ENCODE measurements at places on chromosomes 2 and 18.

DNA sequence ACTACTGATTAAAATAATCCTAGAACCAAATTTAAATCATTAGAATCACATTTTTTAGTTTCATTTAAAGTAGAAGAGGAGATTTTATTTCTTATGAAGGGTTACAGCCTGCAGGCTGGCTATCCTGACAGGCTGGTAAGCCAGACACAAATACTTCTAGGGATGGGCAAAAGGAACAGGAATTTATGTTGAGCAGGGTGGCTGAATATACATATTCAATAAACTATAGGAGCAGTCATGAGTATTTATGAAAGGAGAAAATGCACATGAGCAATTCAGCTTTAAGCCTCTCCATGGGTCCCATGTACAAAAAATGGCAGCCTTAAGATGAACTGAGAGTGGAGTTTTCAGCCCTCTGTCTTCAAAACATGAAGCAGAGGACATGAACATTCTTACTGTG is 182.4 kb downstream of the CTNNA2 start:
- DNase-seq, result no peak

- no peak for DNase-seq
These were observed 212.8 kb downstream of the CDCA7 start for GRCh38 chr2:173567493-173567892.

DNA sequence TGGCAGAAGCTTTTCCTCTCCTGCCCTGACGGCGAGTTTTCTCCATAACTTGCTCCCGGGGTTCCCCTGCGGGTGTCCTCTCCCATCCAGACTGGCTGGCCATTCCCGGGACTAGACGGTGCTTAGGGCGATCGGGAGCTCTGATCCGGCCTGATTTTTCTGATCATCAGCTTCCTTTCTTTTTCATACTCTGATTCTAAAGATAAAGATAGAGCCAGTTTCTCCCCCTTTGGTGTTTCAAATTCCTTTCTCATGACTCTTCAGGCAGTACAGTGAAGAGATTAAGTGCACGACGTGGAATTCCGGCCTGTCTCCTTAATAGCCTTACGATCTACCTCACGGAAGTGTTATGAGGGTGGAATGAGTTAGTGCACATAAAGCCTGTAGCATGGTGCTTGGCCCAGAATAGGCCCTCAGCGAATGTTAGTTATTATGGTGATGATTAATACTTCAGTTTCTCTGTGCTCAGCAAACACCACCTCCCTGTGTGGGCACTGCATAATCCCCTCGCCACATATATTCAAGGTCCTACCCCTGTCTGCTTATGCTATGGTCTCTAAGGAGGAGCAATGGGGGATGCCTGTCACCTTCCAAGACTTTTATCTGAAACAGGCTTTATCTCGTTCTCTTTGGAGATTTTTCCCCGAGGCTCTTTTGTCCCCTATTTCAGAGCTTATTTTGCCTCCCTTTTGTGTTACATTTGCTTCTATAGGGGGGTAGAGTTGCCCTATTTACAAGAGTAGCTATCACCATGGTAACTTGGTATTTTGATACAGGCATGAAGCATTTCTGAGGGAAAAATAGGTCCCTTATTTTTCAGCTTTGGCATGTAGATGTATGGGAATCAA is 254.8 kb downstream of the CDH2 start:
- no peak for DNase-seq

DNA sequence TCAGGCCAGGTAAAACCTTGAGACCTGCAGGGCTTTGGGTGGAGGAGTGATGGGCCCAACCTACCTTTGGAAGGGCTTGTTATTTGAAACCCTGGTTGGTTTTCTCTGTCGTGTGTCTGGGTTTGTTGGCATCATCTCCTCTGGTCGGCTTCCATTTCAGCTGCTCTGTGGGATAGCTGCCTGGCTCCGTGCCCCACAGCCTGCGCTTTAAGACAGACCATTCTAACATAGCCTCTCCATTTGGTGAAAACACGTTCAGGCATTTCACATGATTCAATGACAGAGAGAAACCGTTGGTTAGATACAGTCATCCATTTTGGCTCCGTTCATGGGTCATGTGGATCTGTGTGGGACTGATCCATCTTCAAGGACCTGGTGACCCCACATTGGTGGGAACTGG is 37.0 kb upstream of the LYPD6B start:
- DNase-seq, result no peak

DNA sequence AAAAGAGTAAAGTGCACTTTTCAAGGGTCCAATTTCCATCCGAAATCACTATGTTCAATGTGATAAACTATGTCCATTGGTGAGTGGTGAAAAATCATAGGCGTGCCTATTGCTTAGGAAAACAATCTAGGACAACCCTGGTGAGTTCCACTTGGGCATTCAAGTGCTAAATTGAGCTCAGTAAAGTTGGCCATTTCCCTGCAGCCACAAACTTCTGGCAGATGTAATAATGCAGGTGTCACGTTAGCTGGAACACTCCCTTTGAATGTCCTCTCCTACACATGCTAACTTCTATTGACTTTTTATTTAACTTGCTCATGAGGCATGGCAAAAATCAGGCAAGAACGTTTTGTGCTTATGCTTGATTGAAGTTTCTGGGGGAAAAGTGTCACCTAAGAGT is 67.1 kb downstream of the CPS1 start:
- no peak for DNase-seq

- no peak for DNase-seq
These were observed 978.9 kb upstream of the NXPH2 start for GRCh38 chr2:139759000-139759505.

DNA sequence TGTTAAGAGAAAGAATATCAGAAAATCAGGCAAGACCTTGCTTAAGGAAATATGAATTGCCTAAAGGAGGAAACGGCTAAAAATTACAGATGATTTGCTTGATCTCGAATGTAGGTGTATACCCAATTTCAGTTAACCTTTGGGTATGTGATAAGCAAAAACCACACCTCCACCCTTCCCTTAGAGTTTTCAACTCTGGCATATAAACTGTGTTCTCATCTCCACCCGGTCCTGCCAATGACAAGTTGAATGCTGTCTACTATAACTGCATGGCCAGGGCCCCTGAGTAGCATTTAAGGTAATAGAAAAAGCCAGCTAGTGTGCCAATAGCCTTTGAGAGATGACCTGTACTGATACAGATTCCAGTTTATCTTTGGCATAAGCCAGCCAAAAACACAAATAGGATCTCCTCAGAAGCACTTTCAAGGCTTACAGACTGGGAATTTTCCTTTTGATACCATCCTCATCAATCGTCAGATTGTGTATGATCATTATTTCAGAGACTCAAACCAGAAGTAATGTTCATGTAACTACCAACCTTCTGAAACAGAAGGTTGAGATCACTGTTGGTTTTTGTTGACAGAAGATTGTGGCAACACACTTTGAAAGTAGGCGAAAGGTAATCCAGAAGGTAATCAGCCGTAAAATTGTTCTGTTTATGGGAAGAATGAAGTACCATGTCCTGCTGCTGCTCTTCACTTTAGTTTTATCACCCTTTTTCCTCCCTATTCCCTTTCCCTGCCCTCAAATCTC is 163.1 kb downstream of the GFPT1 start:
- no peak for DNase-seq

DNA sequence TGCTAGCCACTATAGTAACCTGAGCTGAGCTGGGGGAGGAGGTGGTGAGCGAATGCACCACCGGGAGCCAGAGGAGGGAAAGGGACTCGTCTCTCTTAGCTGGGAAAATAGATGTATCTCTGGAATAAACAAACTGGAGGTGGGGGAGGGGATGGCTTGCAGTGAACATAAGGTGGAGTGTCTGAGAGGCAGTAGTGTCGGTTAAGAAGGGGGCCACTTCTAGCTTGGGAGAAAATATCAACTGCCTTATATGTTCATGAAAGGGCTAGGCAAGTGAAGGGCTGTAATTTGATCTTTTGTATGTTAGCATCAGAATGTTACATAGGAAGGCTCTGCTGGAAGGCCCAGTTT is 2.2 kb downstream of the SETBP1 start:
- no peak for DNase-seq

- no peak for DNase-seq
These were observed 249.2 kb downstream of the TNS1 start for GRCh38 chr2:217753460-217754200.

- DNase-seq, result no peak
These were observed 30.0 kb downstream of the TBC1D8 start for GRCh38 chr2:101121174-101121573.

GRCh38 chr2:234249873-234250272 is 199.4 kb downstream of the SPP2 start:
- DNase-seq, result no peak

DNA sequence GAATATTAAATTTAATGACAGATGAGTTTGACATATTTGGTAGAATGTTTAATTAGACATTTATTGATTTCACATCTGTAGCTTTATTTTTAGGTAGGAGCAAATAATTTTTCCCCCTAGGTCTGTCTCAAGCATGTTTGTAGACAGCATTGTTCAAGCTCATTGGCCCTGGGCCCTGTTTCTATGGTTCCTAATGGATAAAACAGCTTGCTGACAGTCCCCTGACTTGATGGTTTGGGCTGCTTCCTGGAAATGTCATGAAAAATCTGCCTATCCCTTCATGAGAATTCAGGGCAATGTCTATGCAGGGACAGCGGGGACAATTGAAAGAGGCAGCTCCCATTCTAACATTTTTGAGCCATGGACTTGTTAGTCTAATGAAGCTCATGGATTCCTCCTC is 14.6 kb upstream of the MEP1B start:
- DNase-seq, result no peak

DNA sequence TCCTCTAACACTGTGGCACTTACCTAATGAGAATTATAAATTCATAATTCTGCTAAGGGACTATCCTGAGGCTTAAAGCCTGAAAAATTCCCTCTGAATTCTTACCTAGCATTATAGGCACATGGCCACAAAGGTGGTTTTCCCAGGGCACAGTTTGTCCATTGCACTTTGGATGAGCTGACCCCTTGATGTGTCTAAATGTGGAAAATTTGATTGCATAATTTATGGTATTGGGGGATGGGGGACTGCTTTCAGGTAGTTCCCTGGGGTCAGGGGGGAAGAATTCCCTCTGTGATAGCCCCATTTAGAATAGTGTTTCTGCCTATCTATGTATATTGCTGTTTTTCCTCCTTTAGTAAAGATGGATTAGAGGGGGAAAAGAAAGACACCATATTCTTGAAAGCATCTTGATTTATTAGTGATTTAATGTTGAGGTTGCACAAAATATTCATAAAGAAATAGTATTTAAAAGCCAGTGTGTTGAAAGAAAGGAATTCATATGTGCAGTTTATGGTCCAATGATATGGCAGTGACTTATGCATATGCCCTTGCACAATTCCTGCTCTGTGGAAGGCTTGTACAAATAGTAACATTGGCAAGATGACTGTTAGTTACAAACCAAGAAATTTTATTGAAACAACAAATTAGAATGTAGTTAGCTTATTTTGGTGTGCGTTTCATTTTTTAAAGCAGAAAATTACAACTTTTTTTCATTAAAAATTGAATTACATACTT is 8.7 kb upstream of the HTR2B start:
- DNase-seq, result no peak

DNA sequence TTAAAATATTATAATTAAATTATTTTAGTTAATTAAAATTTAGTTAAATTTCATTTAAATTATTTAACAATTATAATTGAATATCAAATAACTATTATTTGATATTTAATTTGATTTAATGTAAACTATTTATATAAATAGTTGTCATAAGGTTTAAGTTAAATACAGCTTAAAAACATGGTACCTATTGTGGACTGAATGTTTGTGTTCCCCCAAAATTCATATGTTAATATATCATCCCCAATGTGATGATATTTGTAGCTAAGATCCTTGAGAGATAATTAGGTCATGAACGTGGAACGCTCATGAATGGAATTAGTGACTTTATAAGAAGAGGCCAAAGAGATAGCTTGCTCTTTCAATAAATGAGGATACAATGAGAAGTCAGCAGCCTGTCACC is 505.7 kb upstream of the LRATD1 start:
- DNase-seq, result no peak

GRCh38 chr2:98634406-98635092 is 26.2 kb downstream of the UNC50 start:
- DNase-seq, result no peak

DNA sequence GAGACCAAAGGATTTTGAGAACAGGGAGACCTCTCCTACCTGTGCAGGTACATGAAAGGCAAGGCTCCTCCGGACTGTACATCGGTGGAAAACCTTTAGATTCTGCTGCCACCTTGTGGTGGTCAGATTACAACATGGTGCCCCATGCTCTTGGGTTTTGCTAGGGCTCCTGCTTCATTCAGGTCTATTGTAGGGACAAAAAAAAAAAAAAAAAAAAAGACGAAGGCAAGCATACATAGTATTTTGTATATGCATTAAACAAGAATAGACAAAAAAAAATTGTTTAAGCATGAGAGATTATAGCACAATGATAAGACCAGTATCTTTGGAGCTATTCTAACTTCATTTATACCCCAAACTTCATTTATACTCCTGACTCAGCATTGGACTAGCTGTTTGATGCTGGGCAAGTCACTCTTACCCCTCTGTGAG is 27.4 kb upstream of the SPR start:
- peak; percentile 52 for DNase-seq

DNA sequence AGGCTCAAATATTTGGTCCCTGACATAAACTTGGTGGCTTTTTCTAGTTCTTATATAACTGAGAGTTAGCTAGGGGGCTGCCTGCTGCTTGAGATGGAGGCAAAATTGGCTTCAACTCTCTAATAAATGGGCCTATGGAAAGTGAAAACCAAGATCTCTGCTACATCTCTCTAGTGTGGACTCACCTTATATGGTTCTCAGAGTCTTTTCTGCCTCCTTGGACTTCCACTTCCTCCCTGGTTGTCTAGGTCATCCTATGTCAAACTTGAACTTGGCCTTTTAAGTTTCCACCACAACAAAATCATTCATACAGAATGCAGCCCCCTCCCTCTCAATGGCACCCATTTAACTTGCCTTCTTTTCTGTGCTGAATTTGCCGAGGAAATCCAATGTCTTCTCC is 23.9 kb upstream of the ARHGAP25 start:
- DNase-seq, result no peak

DNA sequence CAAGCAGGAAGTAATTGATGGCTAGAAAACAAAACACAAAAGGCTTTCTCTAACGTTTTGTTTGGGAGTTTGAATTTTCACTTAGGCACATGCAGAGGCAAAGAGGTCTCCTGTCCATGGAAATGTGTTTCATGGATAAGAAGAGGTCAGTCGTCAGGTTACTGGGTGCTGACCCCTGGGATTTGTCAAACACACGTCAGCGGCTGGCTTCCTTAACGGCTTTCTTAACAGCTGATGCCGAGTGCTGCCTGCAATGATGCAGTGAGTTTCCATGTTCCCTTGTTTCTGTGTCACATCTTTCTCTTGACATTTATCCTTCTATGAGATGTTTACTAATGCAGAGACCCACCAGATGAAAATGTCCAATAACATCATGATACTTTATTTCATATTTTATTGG is 31.7 kb downstream of the GPR39 start:
- no peak for DNase-seq

GRCh38 chr18:24227977-24228666 is 89.3 kb downstream of the CABYR start:
- no peak for DNase-seq

- DNase-seq, result no peak
These were observed 173.0 kb upstream of the ALKAL2 start for GRCh38 chr2:460861-461260.

- DNase-seq, result no peak
These were observed 156.0 kb downstream of the TFCP2L1 start for GRCh38 chr2:121128741-121129659.

GRCh38 chr2:233976087-233976486 is 58.9 kb downstream of the TRPM8 start:
- DNase-seq, result no peak

- no peak for DNase-seq
These were observed 134.0 kb downstream of the RAB3GAP1 start for GRCh38 chr2:135186054-135186453.

Data from NCI-H1930 (cell line).